ENCODE measurements at places on chromosomes 1 and 21. TPM values are rescaled to one million over a fixed set of nuclear protein-coding genes. Genes with fewer than 3 reads are reported as not detected.

HPCAL4 gene
- 2.5 TPM for polyA plus RNA-seq

SPRR2F gene
- polyA plus RNA-seq, result not detected

DNA sequence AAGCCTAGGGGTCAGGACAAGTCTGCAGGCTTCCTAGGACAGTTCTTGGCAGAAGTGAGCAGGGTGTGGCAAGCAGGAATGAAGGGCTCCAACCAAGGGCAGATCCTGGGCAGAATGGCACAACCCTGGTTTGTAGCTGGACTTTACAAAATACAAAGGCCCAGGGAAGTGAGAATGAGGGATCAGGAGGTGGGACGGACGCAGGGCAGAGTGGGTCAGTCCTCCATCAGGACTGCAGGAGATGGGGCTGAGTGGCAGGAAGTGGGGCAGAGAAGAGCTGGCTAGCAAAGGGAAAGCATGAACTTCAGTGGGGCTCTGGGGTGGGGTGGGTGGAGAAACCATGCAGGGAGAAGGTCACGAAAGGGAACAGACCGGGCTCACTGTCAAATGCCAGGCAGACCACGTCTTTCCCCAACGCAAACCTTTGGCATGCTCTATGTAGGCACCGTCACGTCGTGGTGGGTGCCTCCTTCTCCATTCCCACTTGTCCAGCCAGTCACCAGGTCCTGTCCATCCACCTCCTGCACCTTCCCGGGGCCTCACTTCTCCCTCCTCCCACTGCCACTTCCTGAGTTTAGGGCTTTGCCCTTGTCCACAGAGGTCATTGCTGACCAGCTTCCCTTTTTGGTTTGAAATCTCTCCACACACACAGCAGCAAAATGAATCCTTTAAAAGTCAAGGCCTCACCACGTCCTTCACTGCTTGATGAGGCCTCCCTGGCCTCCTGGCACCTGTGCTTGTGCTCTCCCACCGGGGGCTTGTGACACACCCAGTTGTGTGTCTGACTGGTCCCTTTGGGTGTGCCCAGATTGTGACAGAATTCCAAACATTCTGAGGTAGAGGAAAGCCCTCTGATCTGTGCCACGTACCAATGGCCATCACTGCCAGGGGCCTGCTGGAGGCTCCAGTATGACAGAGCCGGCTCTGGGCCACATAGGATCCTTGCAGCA is 8.7 kb upstream of the CLDN19 start:
- H3K4me1 ChIP-seq, result no peaks in the 10 kb centered on the region
- no peak for DNase-seq
- no peaks in the 10 kb centered on the region for H3K27me3 ChIP-seq
- no peak overlapping the region for H3K27ac ChIP-seq
- no peak overlapping the region for H3K4me3 ChIP-seq

- H3K4me1 ChIP-seq, result peaks cover 48% of the 10 kb centered on the region
- no peaks in the 10 kb centered on the region for H3K27me3 ChIP-seq
- peak overlapping the region; percentile 96 for H3K27ac ChIP-seq
- H3K4me3 ChIP-seq, result peak overlapping the region; percentile 42
These were observed 1.4 kb upstream of the IRF2BP2 start for GRCh38 chr1:234611225-234611846.

- no peak for DNase-seq
- peaks cover 7% of the 10 kb centered on the region for H3K4me1 ChIP-seq
- no peak overlapping the region for H3K4me3 ChIP-seq
These were observed 3.0 kb upstream of the TMEM54 start for GRCh38 chr1:32903991-32904785.
